AG08396 (cell line): ENCODE measurements at places on chromosomes 12 and 14.

GRCh38 chr14:90678420-90678819 is 137.8 kb downstream of the TTC7B start:
- DNase-seq: no peak

GRCh38 chr12:13000616-13000924 is 505 bp upstream of the HEBP1 start:
- DNase-seq: peak; percentile 47

- no peak for DNase-seq
Observed at GRCh38 chr12:1205512-1206060, 214.6 kb downstream of the ERC1 start.

- DNase-seq: no peak
Observed at GRCh38 chr12:700016-700415, 36.8 kb upstream of the NINJ2 start.

DNA sequence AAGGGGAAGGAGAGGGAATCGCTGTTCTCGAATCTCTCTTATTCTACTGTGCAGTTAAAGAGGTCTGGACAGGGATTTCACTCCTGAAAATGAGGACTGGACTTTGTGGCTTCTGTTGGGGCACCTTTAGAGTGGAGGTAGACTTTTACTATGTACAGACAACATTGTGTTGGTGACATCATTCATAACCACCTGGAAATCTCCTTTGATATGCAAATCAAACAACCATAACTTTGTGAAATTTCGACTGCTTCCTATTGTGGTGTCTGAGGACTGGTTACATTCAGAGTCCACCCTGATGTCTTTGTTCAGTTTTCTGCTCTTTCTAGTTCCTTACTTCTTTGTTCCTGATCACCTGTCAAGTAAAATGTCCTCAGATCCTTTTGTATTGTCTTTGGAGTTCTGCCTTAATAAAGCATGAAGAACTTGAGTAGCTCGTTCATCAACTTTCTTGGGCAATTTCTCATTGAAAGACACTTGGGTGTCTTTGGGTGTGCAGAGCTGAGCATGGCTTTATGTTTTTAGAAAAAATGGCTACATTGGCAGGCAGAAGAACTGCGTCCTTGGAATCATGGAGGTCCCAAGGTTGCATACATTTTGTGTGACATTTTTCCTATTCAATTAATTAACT is 29.8 kb downstream of the LRRK2 start:
- DNase-seq: no peak

GRCh38 chr12:132094269-132094891 is 49.7 kb downstream of the DDX51 start:
- DNase-seq: no peak

- DNase-seq: peak; percentile 100
Observed at GRCh38 chr14:99683619-99684409, at the start of gene CYP46A1. Gene CYP46A1 (plus strand): TSS chr14:99684298. CDS start chr14:99684418, 120 bp downstream.
